ENCODE measurements at places on chromosomes 11 and 22.

GRCh38 chr22:41873391-41873790, 40.5 kb downstream of the SREBF2 start:
- peak overlapping the region; percentile 70 for H3K27ac ChIP-seq
- H3K4me3 ChIP-seq = peak overlapping the region; percentile 0
- H3K4me1 ChIP-seq = peaks cover 52% of the 10 kb centered on the region
- peak; percentile 67 for DNase-seq
- H3K36me3 ChIP-seq = peaks cover 75% of the 10 kb centered on the region

- H3K36me3 ChIP-seq = no peaks in the 10 kb centered on the region
- no peak overlapping the region for H3K27ac ChIP-seq
- no peak for DNase-seq
- peaks cover 9% of the 10 kb centered on the region for H3K27me3 ChIP-seq
- H3K4me3 ChIP-seq = no peak overlapping the region
Measured at GRCh38 chr11:61626580-61627380, 45.9 kb upstream of the SYT7 start.

DNA sequence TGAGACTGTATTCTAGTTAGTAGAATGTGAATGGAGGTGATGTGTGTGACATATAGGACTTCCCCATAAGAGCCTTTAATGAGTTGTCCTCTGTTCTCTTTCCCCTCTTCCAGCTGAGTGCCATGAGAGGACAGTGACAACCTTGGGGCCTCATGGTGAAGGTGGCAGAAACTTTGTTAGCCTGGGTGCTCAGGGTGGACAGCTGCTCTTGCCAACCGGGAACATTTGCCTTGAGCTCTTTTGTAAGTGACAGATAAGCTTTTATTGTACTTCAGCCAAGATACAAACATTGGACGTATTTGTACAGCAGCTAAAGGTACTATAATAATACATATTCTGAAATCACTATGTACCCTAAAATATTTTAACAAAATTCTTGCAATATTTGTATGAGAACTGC, 33.0 kb upstream of the PLET1 start:
- no peak for DNase-seq
- no peak overlapping the region for H3K4me3 ChIP-seq
- H3K27me3 ChIP-seq = no peaks in the 10 kb centered on the region
- H3K27ac ChIP-seq = no peak overlapping the region

DNA sequence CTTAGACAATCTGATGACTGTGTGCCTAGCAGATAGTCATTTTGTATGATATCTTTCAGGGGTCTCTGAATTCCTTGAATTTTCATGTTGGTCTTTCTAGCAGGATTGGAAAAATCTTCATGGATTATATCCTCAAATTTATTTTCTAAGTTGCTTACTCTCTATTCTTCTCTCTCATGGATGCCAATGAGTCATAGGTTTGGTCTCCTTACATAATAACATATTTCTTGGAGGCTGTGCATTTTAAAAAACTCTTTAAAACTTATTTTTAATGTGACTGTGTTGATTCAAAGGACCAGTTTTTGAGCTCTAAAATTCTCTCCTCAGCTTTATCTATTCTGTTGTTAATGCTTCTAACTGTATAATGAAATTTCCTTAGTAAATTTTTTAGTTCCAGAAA, 198.7 kb downstream of the AASDHPPT start:
- H3K4me1 ChIP-seq = no peaks in the 10 kb centered on the region
- H3K27ac ChIP-seq = no peak overlapping the region
- H3K36me3 ChIP-seq = no peaks in the 10 kb centered on the region
- no peak for DNase-seq
- H3K27me3 ChIP-seq = no peaks in the 10 kb centered on the region

All from activated CD8-positive, alpha-beta T cell treated with anti-CD3 and anti-CD28 coated beads for 36 hours (primary cell).